ENCODE measurements at places on chromosomes 5 and 9.
A peak's percentile ranks its signal among the peaks of the same experiment; 100 is the strongest.

DNA sequence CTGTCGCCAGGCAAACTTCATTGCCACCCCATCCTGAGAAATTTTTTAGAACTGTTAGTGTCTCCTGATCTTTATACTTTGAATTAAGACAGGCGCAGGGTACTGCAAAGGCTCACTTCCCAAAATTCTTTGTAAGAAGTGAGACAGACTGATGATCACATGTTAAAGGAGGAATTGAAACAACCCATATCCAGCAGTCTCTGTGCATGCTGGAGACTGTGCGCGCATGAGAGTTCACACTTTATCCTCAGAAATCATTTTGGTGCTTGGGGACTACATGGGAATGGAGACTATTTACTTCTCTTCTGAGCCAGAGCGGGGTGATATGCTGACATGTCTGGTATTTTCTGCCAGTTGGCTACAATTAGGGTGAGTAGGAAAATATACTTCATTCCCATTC is 91.2 kb downstream of the ZNF474 start:
- DNase-seq, result no peak

GRCh38 chr5:72463449-72464052 is 43.7 kb downstream of the ZNF366 start:
- DNase-seq, result no peak

DNA sequence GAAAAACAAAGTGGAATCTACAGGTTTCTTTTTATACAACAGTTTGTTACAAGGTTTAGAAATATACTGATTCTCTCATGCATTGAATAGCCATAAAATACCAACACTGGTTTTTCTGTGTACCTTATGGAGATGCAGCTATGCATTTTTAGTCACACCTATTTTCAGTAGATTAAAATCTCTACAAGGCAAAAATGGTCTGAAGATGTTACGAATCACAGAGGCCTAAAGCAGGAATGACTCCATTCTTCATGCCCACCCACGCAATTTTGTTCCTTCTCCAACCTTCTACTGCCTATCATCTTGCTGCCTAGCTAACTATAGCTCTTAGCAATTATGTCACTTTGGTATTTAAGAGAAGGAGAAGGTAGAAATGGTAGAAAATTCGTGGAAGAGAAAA is 9.9 kb downstream of the PLK2 start:
- no peak for DNase-seq

DNA sequence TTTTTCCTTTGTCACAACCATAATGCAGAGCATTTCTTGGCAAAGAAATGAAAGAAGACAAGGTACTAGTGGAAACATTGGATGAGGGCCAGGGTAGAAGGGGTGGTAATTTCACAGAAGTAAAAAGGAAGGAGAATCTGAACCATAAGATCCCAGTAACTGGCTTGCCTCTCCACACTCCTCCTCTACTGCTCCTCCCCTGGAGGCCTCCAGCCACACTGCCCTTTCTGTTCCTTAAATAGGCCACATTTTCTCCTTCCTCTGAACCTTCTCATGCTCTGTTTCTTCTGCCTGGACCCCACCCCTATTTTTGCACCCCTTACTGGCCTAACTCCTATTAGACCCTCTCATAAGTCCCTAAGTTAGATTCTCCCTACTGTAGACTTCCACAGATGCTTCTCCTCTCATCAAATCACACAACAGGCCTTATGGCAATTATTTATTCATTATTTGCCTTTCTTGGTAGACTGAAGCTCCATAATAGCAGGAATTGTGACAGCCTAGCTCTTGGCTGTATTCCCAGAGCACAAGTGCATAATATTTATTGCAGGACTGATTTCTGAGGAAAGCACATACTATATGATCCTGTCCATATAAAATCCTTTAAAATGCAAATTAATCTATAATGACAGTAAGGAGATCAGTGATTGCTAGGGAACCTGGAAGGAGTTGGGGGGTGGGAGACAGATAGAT is 31.3 kb upstream of the GRIA1 start:
- no peak for DNase-seq

- no peak for DNase-seq
Observed at GRCh38 chr9:94948567-94949235, 222.2 kb downstream of the AOPEP start.

DNA sequence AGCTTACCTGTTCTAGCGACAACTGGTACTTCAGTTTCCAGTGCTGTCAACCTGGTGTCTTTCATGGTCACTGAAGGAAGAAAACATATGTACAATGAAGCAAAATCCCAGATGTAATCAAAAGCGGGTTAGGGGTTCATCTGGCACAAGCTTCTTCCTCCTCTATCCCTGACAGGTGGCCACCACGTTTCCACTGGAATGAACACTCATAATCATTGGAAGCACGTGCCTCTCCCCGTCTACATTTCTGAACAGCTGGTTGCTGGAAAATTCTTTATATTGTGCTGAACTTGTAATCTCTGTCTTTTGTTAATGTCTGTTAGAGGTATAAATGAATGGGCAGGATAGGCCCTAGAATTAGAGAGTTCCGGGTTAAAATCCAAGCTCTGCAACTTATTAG is 9.4 kb downstream of the TSC1 start:
- no peak for DNase-seq

DNA sequence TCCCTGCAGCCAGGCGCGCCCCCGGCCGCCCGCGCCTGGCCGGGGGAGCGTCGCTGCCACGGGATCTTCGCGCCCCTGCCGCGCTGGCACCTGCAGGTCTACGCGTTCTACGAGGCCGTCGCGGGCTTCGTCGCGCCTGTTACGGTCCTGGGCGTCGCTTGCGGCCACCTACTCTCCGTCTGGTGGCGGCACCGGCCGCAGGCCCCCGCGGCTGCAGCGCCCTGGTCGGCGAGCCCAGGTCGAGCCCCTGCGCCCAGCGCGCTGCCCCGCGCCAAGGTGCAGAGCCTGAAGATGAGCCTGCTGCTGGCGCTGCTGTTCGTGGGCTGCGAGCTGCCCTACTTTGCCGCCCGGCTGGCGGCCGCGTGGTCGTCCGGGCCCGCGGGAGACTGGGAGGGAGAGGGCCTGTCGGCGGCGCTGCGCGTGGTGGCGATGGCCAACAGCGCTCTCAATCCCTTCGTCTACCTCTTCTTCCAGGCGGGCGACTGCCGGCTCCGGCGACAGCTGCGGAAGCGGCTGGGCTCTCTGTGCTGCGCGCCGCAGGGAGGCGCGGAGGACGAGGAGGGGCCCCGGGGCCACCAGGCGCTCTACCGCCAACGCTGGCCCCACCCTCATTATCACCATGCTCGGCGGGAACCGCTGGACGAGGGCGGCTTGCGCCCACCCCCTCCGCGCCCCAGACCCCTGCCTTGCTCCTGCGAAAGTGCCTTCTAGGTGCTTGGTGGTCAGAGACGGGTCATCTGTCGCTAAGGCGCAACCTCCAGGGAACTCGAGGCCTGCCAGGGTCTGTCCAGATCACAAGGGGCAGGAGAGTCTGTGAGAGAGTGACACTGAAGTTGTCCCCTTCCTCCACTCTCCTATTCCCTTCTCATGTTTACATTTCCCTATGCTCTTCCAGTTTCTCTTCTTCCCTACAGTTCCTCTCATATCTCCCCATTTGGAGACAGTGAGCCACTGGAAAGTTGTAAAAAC is 1.3 kb downstream of the GPR150 start:
- peak; percentile 63 for DNase-seq

- no peak for DNase-seq
Observed at GRCh38 chr9:133888809-133889491, 103.2 kb downstream of the VAV2 start.

DNA sequence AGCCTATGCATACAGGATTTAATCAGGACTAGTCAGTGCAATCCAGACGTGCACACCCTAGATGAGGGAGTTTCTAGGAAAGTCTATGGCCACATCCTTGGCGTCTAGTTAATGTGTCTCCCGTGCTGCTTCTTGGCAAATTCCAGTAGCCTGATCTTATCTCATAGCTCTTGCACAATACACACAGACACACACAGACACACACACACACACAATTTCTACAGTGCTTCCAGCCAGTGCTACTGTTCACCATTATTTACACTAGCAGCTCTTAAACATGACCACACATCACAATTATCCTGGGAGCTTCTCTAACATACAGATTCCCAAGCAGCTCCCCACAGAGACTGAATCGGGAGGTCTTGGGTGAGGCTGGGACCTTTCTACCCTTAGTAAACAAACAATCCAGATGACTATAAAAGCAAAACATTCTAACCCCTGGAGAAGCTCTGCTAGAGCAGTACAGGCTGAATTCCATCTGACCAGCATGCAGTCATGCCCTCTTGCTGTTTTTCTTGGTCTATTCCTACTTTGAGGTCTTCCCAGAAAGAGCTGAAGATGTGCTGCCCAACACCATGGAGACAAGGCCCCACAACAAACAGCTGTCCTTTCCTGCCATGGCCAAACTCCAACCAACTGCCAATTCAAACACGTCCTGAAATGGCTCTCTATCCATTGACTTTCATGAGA is 236.6 kb downstream of the DEPDC1B start:
- no peak for DNase-seq

DNA sequence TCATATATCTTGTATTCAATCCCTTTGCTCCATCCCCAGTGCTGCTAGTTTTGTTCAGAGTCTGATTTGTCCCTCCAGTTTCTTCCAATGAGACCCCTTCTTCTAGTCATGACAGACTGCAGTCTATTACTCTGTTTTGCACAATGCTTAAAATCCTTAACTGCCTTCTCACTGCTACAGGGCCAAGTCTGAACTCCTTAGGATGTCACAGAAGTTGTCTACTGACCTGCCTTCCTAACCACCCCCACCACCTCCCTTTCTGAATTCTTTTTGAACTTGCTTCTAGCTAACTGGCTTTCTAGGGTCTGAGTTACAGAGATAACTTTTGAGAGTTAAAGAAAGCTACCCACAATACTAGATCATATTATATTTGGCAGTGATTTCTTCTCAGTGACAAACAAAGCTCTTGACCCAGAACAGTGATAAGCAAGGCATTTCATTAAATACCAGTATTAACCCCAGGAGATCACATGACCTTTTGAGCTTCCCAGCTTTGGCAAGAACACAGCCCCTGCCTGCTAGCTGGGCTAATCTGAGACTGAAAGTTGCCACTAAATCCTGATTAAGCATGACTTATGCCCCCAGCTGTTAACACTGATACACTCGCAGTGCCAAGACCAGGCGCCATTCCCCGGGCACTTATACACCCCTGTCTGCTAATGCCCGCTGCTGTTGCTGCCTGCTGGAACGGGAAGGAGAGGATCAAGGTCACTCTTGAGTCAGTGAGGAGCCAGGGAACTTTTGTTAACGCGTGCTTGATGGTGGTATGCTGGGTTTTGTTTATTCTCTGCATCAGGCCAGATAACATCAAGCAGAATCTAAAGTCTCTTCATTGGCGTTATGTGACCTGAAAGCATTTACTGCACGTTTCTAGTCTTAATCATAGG is 36.4 kb upstream of the ADAMTSL1 start:
- DNase-seq, result no peak

- no peak for DNase-seq
Observed at GRCh38 chr5:171499611-171500010, 80.2 kb downstream of the FGF18 start.

DNA sequence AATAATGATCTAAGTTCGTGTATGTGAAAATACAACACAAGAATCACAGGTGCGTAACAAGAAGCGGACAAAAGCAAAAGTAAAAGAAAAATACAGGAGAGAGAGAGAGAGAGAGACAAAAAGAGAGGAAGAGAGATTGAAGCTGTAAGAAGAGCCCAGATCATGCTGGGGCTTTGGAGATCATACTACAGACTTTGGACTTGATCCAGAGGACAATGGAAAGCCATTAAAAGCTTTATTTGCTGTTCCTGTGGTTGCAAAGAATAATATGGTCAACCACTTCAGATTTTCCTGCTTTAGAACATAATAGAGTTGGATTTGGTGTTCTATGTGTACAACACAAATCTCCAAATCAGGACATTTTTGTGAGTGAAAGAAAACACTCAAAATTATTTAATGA is 561.4 kb downstream of the CAAP1 start:
- no peak for DNase-seq

DNA sequence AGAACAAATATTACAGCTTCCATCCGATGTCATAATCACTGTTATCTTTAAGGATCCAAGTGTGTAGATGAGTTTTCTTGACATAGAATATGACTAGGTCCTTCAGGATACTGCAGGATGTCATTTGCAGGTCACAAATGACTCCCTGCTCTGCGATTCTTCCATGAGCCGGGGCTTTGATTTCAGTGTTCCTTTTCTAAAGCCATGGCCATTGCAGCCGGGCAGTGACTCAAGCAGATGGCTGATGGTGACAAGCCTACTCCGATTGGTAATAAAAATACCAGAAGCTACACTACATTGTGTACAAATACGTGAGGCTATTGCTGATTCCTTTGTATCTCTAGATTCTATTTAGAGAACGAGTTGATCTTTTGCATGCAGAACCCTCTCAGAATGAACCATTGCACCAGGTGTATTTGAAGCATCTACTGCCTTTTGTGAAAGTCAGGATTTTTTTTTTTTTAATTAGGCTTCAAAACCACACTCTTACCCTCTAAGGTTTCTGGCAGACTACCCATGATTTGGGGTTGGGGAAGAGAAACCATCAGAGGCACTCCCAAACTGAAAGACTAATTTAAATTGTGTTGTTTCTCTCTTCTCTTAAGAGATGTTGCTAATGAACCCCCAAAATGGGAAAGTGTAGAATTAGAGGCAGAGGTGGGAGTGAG is 271.0 kb upstream of the ADRA1B start:
- no peak for DNase-seq

GRCh38 chr5:65141493-65141892 is 340.2 kb downstream of the ADAMTS6 start:
- DNase-seq, result no peak

GRCh38 chr9:114507726-114508125 is 2.5 kb upstream of the WHRN start:
- DNase-seq, result peak; percentile 28
